ENCODE measurements at places on chromosomes 7 and 10.

DNA sequence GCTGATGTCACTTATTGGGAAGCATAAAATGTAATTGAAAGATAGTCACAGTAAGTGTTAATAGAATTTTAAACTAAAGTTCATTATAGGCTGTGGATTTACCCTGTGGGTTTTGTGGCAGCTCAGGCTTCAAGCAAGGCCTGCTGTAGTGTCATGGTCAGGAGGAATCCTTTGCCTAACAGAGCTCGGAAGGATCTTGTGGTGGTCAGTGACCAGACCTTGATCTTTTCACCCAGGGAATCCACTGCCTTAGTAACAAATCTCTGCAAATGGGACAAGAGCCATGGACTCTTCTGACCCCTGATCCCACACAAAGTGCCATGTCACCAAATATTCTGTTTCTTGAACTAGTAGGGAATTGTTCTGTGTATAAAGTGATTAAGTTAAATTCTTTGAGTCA is 20.6 kb upstream of the HDAC9 start:
- no peak for DNase-seq

- no peak for DNase-seq
Measured at GRCh38 chr7:94250124-94250523, 144.6 kb upstream of the COL1A2 start.

- DNase-seq: peak; percentile 26
Measured at GRCh38 chr10:71486484-71487114, 89.9 kb downstream of the CDH23 start.

DNA sequence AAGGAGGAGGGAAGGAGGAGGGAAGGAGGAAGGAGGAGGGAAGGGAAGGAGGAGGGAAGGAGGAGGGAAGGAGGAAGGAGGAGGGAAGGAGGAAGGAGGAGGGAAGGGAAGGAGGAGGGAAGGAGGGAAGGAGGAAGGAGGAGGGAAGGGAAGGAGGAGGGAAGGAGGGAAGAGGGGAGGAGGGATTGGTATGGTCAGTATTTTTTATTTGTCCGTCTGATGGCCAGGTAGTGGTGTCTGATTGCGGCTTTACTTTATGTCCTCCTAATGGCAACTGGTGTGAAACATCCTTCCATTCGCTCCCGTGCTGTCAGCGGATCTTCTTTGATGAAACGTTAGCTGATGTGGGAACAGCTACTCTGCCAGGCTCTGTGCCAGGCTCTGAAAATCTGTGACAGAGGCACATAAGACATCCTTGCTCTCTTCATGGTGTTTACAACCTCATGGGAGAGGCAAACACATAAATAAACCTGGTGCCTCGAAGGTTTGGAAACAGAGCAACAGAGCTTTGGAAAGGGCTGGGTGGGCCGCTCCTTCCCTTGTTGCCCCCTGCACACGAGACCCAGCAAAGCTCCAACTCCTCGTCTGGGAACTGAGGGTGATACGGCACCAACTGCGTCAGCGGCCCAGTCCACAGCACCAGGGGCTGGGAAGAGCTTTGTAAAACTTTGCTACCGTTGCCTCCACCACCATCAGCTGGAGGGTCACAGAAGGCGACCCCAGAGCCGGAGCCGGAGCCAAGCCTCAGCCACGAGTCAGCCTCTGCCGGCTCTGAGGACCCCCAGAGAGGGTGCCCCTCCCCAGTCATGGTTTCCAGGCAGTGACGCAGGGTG is 40.3 kb downstream of the PDGFA start:
- no peak for DNase-seq

DNA sequence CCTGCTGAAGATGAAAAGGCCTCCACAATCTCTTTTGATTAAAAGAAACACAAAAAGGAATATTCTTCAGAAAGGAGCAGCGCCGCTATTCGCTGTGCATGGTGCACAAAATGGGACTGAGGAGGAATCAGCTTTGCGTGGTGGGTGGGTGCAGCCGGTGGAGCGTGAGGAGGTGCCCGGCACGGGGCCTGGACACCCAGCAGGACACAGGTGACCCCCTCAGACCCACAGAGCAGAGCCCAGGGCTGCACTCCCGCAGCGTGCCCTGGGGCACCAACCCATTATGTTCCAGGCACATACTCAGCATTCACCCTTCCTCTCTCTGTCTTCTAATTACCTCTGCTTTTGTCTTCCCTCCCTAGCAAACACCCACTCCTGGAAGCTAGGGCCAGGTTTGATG is 238.0 kb upstream of the PPP2R2D start:
- DNase-seq: no peak

DNA sequence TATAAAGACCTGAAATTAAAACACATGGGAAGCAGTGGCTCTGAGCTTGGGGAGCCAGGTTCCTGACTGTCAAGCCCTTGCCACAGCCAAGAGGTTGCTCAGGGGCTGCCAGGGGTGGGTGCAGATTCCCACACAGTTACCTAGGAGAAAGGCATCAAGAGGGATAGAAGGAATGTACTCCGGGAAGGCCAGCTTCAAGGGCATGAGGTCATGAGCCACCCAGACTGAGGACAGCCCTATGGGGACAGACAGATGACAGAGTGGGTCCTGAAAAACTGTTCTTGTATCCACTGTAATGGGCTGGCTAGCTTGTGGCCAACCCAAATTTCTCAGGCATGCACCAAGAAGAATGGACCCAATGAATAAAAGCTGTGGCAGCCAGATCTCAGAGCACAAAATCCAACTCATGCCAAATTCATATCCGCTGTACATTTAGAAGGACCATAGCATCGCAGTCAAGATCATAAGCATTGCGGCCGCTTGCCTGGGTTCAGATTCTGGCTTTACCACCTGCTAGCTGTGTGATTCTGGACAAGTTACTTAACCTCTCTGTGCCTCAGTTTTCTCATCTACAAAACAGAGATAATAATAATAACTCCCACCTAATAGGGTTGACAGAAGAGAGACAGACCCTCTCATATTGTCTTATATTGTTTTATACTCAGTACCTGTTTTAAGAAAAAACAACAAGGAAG is 44.9 kb upstream of the KCNMA1 start:
- no peak for DNase-seq

GRCh38 chr10:23191764-23192711 is at the start of gene PTF1A:
Gene PTF1A (plus strand): TSS chr10:23192312. CDS start chr10:23192531, 219 bp downstream.
- no peak for DNase-seq

GRCh38 chr7:149865437-149865836 is 8.3 kb upstream of the ATP6V0E2 start:
- no peak for DNase-seq

DNA sequence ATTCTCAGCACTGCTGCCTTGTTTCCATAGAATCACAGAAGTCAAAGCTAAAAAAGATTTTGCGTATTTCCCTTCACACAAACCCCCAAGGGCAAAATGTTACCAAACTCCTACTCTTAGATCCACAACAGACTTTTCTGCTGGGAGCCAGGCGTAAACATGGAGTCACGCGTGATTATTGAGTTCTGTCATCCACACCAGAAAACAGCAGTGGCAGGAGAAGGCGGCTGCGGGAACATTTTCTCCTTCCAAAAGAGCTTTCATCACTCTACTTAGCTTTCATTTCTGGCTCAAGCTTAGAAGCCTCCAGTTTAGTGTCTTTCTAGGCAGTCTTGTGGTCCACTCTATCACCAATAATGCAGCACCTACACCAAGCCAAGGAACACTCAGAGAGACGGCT is 712.9 kb upstream of the NRP1 start:
- no peak for DNase-seq

- DNase-seq: peak; percentile 16
Measured at GRCh38 chr7:92880212-92881090, 44.1 kb upstream of the CDK6 start.
